ENCODE measurements at places on chromosomes 11 and 22.

- no peak for DNase-seq
Observed at GRCh38 chr11:129417458-129417857, 41.8 kb downstream of the BARX2 start.

DNA sequence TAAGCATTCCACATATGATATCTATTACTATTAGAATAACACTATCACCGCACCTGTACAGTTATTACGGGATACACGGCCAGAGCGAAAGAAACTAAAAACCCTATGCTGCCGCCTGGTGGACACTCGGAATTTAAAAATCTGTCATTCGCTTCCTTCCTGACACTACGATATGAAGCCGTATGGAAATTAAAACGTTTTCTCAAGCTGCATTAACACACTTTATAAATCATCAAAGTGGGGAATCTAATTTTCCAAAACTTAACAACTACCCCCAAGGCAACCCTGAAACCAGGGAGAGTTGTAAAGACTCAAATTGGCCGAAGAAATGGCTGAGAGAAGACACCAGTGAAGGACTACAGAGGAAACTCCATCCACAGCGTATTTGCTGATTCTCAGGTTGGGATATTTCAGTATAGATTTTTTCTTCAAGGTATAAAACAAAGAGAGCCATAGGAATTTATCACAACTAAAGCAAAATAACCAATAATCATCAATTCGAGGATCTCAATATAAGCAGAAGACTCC lies 1.4 kb downstream of the CCDC73 start:
- DNase-seq = no peak

DNA sequence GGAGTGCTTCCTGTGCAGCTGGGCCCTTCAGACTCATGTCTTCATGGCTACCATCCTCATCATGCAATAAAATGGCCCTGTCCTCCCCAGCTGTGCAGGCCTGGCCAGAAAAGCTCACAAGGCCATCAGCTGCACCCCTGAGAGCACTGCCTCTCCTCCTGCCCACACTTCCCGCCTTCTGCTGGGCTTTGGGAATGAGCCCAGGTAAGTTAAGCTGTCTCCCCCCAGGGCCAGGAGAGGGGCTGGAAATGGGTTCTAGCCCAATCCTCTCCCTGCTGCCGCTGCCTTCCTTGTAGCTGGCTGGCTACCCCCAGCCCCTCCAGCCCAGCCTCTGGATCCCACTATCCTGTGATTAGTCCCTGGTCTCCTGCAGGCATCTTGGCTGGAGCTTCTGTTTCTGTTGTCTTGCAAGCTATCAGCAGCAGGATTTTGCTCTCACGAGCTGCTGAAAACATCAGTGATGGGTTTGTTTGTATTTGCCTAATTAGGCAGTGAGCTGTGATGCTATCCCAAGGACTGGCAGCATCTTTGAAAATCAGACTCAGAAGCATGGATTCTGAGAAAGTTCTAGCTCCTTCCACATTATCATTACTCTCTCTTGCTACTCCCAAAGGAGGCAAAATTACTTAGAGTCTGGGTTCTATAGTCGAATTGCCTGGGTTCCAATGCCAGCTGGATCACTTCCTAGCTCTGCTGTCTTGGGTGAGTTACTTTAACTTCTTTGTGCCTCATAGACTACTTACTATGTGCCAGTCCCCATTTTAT lies 168.1 kb downstream of the ST3GAL4 start:
- no peak for DNase-seq

DNA sequence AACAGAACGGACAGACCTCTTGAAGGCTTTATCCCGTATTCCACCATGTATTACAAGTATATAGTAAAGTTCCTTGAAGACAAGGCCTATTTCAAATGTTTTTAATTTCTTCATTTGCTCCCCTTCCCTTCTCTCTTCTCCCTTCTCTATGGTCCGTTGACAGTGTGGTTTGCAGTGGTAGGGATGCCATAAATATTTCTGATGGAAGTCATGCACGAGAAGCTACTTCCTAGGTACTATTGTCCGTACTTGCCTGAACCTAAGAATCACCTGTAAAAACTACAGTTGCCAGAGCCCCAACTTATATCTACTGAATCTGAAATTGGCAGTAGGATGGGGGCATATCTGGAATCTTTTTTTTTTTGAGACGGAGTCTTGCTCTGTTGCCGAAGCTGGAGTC lies 2.8 kb downstream of the PISD start:
- no peak for DNase-seq

GRCh38 chr11:112392904-112393303 lies 132.2 kb upstream of the PLET1 start:
- no peak for DNase-seq

DNA sequence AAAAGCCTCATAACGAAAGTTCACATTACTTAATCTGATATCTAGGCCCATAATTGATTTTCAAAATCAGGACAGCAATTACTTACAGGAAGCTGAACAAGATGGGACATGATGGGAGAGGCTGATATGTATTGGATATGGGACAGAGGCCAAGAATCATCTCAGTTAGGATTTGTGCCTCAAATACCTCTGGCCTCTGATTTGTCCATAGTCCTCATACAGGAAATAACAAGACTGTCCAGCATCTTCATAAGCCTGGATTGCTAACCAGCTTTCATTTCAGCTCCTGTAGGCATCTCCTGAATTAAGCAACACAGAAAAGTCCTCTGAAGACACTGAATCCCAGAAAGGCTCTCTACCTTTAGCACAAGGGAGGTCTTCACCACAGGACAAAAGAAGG lies 4.3 kb upstream of the MRGPRX4 start:
- no peak for DNase-seq

- no peak for DNase-seq
Observed at GRCh38 chr22:45268958-45269844, 15.5 kb upstream of the UPK3A start.

GRCh38 chr11:103071008-103071407 lies 21.0 kb downstream of the DCUN1D5 start:
- no peak for DNase-seq

DNA sequence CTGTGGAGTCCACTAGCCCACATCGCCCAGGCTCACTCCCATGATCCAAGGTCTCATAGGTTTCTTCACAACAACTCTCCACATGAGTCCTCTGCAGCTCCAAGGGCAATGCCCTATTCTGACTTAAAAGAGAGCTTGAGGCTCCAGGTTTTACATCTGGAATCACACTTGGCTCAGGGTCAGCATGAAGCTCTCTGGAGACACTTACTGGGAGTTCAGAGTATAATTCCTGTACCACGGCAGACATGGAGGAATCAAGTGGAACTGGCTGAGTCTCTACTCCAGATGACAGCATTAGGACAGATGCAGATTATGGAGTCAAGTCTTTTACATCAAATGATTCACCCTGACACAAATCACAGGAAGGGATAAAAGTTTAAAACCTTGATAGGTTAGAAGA lies 11.4 kb downstream of the PRR14L start:
- no peak for DNase-seq

- DNase-seq = no peak
Observed at GRCh38 chr11:123104697-123105096, 42.8 kb upstream of the HSPA8 start.

DNA sequence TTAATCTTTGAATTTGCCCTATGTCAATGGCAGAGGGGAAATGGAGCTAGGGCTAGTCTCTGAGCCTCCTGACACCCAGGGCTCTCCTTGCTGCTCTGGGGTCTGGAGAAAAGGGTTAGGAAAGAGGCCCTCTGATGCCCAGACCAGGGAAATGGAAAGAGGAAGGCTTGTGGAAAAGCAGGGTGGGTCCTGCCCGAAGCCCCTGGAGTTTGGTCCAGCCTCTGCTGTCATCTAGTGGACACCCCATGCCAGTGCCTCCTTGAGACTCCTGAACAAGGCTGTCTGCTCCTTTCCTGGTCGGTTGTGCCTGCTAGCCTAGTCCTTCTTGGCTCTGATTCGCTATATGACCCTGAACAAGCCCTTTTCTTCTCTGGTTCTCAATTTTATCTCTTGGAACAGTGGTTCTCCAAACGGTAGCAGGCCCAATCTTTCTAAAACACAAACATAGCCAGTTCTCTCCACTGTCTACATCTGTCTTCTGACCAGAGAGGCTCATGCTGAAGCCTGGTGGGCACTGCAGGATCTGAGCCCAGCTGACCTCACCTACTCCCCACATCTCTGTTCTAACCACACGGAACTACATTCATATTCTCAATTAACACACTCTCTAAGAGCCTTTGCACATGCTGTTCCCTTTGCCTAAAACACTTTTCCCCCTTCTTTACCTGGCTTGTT lies 8.8 kb upstream of the PLA2G3 start:
- no peak for DNase-seq

- no peak for DNase-seq
Observed at GRCh38 chr11:11937957-11938356, 70.5 kb downstream of the DKK3 start.

- DNase-seq = no peak
Observed at GRCh38 chr22:47654922-47655491, 892.6 kb downstream of the TBC1D22A start.

DNA sequence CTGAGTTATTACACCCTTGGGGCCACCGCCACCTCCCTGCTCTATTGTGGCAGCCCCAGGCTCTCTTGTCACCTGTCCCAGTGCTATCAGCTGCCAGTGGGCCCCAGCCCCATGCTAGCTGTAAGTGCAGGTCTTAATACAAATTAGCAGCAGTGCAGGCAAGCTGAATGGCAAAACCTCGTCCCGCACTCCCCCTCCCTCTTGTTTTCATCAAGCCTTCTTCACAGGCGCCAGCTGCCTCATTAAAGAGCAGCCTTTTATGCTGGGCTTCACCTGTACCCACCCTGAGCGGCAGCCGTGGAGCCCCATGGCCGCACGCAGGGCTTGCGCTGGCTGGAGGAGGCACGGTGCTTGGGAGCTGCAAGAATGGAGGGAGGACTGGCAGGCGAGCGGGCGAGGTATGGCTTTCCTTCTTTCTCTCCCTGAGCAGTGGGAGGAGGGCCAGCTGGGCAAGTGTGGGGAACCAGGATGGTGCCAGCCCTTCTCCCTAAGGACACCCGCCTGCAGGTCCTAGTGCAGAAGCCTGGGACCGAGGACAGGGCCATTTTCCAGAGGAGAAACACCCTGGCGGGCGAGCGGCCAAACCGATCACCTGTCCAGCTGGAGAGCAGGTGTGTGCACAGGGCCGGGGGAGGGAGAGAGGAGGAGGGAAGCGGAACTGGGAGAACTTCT lies 70.7 kb downstream of the FLI1 start:
- DNase-seq = no peak

- DNase-seq = no peak
Observed at GRCh38 chr11:86918496-86918895, 36.7 kb downstream of the FZD4 start.

GRCh38 chr11:70250876-70251658 lies 19.4 kb upstream of the PPFIA1 start:
- DNase-seq = no peak

- DNase-seq = no peak
Observed at GRCh38 chr11:115224551-115224950, 279.7 kb downstream of the CADM1 start.

GRCh38 chr22:29635734-29636357 lies 32.4 kb downstream of the NF2 start:
- DNase-seq = no peak

DNA sequence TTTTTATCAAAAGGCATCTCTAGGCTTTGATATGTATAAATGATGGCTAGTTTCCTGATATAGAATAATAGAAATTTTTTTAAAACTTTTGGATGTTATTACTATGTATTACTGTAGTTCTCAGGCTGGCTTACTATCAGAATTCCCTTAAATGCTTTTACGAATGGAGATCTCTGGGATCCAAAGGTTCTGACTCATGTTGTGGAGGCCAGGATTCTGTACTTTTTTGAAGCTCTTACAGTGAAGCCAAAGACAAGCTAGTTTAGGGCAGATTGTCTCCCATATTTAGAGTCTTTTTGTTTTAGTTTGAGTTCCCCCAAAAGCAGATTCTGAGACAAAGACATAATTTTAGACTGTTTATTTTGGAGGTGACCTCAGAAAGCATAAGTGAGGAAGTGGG lies 265.9 kb upstream of the SESN3 start:
- no peak for DNase-seq

DNA sequence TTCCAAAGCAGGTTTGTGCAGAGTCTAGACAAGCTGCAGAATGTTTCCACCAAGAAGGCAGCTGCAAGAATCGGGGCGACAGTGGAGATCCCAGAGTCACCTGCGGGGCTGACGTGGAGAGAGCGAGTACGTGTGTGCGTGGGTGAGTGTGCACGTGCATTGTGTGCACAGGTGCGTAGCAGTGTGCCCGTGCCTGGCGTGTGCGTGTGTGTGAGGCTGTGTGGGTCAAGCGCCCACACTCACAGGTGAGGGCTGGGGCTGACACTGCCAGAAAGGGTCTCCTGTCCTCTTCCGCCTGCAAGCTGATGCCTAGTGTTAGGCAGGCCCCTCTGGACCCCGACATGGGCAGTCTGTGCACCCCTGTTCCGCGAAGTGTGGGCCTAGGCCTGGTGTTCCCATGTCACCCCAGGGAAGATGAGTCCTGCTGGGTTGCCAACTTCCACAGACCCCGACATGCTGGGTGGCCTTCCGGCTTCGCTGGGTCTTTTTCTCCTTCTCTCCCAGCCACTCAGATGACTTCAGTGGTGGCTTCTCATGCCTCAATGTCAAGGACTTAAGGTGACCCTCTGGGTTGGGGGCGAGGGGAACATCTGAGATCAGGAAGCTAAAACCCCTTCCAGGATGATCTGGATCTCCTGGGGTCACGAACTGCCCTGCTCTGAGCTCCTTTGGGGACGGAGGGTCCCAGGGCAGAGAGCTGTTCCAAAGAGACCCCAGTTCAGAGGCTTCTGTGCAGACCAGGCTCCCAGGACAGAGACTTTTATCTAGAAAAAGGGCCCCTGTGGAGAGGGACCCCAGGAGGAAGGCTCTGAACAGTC lies 10.4 kb upstream of the SYT8 start:
- no peak for DNase-seq

- no peak for DNase-seq
Observed at GRCh38 chr22:49886346-49887063, 31.7 kb downstream of the ALG12 start.

DNA sequence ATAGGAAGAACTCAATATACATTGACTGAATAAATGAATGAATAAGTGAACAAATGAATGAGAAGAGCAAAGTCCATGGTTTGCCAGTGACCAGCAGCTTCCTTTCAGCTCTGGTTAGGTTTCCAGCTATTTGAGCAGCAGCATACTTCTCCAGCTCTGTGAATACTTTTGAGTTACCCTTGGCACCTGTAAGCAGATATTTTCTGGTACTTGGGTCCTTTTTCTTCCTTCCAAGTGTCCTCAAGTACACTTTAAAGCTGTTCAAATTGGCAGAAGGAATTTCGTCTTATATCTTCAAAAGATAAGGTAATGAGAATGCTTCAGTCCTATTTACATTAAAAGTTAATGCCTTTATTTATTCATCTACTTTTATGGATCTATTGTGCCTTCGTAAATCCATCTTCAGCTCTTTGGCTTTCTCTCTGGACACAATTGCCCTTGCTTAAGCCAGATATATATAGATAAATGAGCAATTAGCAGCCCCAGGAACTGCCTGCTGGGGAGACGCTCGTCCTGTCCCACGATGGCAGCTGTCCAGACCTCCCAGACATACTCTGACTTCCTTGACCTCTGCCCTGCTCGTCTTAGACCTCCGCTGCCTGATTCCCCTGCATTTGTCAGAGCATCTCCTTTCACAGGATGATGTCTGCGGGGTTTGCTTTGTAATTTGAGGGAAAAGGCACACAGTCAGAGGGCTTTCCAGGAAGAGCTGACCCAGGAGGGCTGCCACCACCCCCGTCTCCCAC lies 926.3 kb downstream of the OPCML start:
- DNase-seq = no peak
